ENCODE measurements at places on chromosomes 2 and 18.

DNA sequence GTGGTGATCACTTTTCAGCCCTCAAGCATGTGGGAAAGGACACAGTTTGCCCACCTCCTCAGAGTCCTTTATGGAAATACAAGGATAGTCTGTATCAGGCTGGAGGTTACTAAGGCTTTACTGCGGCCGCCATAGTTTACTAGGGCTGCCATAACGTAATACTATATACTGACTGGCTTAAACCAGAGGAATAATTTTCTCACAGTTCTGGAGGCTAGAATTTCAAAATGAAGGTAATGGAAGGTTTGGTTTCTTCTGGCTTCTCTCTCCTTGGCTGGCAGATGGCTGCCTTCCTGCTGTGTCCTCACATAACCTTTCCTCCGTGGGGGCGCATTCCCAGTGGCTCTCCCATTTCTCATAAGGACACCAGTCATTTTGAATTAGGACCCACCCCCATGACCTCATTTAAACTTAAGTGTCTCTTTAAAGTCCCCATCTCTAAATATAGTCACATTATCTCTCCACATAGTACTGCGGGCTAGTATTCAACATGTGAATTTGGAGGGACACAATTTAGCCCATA lies 12.5 kb upstream of the ATIC start:
- DNase-seq = no peak

DNA sequence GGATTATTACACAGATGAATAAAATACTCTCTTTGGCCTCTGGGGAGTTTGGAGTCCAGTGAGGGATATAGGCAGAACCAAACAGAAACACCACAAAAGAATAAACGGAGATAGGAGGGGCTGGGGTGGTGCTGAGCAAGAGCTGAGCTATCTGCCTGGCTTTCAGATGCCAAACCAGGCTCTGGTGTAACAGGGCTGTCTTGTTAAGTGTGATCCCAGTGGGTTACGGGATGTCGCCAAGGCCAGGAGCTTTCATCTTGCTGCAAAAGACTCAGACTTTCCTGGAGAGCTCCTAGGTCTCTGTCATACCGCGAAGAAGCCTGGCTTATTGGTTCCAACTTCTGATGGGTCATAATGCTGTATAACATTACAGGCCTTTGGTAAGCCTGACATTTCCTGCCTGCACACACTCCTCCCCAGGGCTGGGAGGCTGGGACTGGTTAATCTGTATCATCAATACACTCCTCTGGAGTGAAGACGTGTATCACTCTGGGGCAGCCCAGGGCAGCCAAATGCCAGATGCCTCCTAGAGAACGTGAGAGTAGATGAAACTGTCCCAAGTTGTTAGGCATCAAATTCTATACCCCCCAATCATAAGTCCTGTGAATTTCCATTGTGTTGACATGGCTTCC lies 60.5 kb downstream of the STPG4 start:
- DNase-seq = no peak

GRCh38 chr2:11031876-11032275 lies 120.1 kb downstream of the KCNF1 start:
- DNase-seq = no peak

DNA sequence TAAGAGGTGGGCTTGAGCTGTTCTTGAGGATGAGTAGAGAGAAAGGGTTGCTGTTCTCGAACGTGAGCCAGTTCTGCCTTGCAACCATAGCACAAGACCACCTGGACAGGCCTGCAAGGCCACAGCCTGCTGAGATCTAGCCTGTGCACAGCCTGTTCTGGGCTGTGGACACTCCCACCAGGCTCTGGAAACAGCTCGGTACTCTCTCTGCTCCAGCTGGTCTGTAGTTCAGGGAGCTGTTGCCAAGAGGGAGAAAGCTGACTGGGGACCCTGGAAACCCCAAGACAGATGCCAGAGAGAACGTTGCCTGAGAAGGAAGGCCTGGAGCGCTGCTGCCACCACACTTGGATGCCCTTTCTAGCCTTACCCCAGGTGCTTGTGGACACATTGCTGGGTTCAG lies 69.8 kb downstream of the CTIF start:
- no peak for DNase-seq

DNA sequence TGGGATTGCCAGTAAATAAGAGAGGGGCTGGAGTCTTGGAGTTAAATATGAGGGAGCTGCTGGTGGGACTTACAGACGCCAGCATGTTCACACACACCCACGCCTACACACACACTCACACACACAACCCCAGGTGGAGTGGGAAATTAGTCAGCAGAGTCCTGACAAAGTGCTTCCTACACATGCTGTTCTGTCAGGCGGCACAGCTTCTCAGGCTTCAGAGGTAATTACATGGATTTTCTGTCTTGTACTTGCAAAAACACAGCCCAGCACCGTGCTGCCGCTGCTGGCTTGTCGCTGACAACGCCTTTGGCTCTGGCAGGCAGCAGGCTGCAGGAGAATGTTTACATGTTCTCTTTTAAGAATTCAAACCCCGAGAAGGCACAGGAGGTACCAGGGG lies 1186.3 kb upstream of the CELF4 start:
- DNase-seq = peak; percentile 3

GRCh38 chr2:5176764-5177163 lies 515.4 kb upstream of the SOX11 start:
- no peak for DNase-seq

- no peak for DNase-seq
These were observed 49.8 kb upstream of the TNP1 start for GRCh38 chr2:216909541-216910210.

GRCh38 chr2:1140389-1141003 lies 189.8 kb downstream of the SNTG2 start:
- DNase-seq = peak; percentile 29

- no peak for DNase-seq
These were observed 981.2 kb upstream of the KLHL29 start for GRCh38 chr2:22403748-22404147.

- DNase-seq = no peak
These were observed 292.0 kb downstream of the PRKCE start for GRCh38 chr2:45943219-45944044.

DNA sequence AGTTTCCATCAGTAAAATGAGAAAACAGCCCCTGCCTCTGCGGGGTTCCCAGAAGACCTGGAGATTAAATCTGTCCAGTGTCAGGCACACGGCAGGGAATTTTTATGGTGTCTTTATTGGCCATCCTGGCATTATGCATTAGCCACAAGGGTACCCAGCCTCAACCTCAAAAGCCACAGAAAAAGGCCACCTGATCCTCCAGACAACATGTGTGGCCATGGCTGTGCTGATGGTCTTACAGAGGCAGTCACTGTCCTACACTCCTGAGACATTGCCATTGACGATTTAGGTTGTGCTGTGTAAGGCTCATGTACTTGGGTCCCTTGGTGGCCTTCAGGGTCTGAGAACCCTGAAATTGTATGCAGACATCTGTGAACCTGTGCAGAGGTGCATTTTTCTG lies 115.6 kb downstream of the SMAD7 start:
- DNase-seq = no peak

- DNase-seq = no peak
These were observed 134.4 kb downstream of the IKZF2 start for GRCh38 chr2:213016984-213017351.

- DNase-seq = no peak
These were observed 175.4 kb upstream of the NETO1 start for GRCh38 chr18:73043211-73043610.
